ENCODE measurements at places on chromosomes 11 and 22. TPM values are rescaled to one million over a fixed set of nuclear protein-coding genes. Genes with fewer than 3 reads are reported as not detected.

Gene KCNJ5
- 0.59 TPM for total RNA-seq

Gene MUC5AC
- total RNA-seq, result 0.02 TPM

Gene PTPRJ
- total RNA-seq, result 5.8 TPM

Gene GNG3
- not detected for total RNA-seq

Gene PTPN5
- 0.29 TPM for total RNA-seq

Gene PTGDR2
- total RNA-seq, result 0.34 TPM

Gene CATSPER1
- total RNA-seq, result not detected

All from lower leg skin (tissue), 4 donors.